ENCODE measurements at places on chromosomes 2 and 18.

DNA sequence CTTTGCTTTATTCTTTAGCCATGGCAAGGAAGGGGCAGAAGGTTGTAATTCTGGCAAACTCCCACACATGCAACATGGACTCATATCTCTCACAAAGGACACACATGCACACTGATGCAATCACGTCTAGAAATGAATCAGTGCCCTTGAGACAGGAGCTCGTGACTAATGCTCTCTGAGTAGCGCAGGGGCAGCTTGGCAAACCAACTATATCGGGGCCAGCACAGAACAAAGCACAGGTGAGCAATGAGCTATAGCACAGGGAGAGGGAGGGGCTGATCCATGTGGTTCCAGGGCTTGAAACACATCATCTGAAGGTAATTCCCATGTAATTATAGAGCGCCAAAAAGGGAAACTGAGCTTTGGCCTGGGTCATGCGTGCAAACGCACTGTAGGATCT, 165.2 kb upstream of the KLF7 start:
- no peak for DNase-seq

DNA sequence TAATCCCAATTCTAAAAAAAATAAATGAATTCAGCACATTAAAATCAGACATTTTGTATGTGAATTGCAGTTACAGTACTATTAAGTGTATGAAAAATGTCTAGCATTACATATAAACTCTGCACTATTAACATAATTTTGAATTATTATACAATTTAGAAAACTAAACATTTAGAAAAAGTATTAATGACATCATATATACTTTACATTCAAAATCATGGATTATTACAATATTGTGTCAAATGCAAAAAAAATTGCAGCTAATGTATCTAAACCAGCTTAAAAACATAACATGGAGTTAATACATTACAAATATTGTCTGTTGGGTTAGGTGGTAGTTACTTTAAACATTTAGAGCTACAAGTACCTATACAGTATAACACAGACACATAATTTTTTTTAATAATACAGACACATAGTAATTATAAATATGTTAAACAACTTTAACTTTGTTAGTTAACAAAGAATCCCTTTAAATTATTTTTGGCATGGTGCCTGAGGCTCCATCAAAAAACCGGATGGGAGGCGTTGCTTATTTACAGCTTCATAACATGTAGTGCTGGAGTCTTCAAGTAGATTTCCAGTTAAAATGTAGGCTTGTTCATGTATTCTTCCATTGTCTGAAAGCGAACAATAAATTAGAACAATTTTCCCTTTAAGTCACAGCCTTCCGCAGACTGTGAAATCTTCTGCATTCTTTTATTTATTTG, 79.1 kb downstream of the AP1S3 start:
- no peak for DNase-seq

- no peak for DNase-seq
Observed at GRCh38 chr2:204264085-204264553, 281.2 kb upstream of the PARD3B start.

DNA sequence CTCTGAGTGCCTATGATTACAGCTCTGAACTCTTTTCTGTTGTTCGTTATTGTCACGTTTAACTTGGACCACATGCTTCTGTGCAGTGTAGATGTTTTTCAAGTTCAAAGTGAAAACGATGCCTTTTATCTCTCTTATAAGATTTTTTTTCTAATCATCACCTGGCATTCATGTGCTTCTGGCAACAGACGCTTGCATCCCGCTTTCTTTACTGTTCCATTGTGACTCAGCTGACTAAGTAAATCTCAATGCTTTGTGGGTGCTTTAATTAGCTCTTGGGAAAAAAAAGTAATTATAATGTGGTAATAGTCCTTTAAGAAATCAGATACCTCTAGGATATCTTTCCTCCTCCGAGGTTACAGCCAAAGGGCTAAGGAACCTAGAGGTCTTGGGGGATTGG, 31.2 kb upstream of the RMP24 start:
- no peak for DNase-seq

DNA sequence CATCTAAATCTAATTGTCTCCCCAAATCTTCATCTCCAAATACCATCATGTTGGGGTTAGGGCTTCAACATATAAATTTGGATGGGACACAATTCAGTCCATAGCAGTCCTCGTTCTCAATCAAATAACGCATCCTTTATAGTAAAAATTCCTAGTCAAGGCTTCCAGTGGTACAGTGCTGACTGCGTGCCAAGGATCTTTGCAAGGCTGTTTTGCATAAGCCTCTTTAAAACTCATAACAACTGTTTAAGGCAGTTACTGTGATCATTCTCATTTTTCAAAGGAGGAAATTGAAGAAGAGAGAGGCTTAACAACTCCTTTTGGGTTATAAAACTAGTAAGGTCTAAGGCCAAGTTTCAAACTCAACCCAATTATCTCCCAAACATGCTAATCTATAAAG, 666.9 kb downstream of the NYAP2 start:
- no peak for DNase-seq

- no peak for DNase-seq
Observed at GRCh38 chr2:190607014-190607597, 41.8 kb upstream of the NAB1 start.

GRCh38 chr2:71453404-71454220, at the start of gene DYSF:
Gene DYSF (plus strand): TSS chr2:71453561.
- DNase-seq: no peak

- DNase-seq: no peak
Observed at GRCh38 chr2:109371481-109372170, 242.1 kb downstream of the SEPTIN10 start.

DNA sequence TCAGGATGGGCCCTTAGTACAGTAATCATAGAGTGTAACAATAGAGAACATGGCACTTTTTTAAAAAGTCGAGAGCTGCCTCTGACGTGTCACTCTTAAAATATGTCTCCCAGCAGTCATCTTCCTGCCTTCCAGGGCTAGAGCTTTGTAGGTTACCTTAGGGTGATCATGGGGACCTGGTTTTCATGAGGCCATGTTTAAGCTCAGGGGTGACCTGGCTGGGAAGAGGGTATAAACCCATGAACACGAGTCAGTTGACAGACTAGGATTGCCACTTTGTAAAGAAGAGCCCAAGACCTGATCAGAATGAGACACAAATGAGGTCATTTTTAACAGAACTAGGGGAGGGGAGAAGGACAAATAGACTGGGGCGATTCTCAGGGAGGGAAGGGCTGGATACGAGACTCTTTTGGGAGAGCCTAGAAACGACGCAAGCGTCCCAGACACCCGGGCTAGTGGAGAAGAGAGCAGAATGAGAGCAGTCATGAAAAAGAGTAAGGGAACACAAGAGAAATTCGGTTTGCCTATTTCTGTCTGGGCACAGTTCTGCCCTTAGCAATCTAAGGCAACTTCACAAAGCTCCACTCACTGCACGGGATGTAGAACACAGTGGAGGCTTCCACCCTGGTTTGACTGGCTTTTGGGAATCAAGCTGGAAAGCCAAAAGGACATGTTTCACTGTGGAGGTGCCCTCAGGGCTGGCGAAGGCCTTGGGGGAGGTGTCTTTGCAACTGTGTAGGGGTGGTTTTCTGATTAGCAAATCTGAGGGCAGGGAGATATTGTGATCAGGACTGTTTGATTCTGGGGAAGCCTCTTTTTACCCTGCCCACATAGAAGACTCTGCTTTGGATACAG, 1.8 kb upstream of the RAB31 start:
- no peak for DNase-seq

DNA sequence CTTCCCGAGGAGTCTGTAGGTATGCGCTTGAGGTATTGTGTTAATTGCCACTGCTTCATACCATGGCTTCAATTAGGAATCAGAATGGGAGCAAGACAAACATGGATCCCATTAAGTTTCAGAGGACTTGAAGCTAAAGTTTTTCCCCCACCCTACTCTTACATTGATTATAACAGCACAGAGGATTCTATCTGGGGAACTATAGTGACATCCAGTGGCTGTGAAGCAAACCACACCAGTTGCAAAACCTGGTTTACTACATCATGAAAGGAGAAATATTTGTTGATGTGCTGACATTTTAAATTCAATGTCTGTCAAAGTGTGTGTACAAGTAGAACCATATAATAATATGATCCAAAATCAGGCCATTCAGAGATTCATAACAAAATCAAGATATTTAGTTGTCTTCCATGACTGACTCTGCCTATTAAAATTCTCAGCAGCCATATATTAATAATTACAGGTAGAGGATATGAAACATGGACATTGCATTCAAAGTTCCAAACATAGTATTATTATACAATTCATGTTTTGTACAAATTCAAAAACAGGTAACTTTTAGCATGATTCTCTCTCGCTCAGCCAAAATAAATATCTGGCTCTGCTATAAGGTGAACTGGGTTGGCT, 82.9 kb downstream of the GRB14 start:
- DNase-seq: no peak

DNA sequence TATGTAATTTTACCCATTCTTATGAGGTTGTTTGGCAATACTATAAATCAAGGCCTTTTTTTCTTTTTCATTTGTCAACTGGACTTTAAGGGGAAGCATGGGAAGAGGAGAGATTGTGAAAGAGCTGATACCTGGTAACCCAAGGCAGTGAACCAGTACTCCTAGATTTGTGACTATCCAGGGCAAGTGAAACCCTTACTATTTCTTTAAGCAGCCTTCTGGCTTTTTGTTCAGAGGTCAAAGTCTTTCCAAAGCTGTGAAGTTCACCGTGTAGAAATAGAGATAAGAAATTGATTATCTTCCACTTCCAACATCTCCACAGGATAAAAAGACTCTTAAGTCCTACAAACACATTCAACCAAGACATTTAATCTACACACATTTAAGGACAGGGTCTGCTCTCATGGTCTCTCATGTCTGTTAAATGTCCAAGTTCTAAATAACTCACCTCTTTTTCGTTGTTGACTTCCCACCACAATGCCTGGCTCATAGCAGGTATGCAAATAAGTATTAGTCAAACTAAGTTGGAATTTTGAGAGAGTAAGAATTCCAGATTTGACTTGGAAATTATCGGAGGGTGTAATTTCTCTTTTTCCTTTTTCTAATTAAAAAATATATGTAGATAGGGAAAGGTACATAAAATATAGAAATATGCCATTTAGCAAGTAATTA, 485.8 kb downstream of the STK39 start:
- no peak for DNase-seq
